Cerebellum (tissue), 4 donors: ENCODE measurements at places on chromosomes 6 and 20.

DNA sequence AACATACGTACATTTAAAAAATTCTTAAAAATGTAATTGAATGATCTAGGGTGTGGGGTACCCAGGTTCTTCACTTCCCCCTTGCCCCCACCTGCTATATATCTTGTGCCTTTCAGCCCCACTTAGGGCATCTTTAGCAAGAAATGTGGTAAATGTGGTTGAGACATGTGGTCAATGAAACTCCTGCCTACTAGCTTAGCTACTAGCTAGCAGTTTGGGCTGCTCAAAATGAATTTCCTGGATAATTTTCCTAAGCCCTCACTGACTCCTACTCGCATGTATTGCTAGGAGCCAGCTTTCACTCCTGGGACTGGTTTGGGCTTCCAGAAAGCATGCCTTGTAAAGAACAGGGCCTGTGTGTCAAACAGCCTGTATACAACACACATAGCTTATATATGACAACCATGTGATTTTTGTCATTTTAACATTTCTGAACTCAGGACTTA lies 257.3 kb downstream of the ATXN1 start:
- DNase-seq = no peak

DNA sequence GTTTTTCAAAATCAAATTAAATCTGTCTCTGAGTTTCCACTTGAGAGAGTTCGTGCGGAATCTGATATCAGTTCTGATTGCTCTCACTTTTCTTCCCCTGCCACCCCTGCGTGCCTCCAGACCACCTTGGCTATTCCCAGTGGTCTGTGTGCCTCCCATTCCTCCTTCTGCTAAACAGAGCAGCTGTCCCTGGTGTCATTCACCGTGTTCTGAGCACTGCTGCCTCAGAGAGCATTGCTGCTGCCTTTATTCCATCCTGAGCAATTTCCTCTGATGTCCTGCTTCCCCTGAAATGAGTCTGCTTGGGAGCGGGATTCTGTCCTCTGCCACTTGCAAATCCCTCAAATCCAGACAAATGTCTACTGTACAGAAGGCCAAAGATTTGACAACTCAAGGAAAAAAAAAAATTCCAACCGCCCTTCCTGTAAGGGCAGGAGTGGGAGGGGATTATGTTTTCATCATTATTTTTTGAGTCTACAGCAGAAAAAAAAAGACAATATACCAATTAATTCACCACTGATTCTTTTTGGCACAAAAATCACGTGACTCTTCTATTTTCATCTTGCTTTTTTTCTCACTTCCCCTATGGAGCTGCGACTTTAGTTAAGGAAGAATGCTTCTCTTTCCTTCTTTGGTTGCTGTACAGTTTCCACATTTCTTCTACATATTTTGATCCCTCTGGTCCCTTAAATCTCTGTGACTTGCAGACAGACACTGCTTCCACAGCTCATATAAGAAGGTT lies 833.0 kb downstream of the EPHA7 start:
- DNase-seq = no peak

DNA sequence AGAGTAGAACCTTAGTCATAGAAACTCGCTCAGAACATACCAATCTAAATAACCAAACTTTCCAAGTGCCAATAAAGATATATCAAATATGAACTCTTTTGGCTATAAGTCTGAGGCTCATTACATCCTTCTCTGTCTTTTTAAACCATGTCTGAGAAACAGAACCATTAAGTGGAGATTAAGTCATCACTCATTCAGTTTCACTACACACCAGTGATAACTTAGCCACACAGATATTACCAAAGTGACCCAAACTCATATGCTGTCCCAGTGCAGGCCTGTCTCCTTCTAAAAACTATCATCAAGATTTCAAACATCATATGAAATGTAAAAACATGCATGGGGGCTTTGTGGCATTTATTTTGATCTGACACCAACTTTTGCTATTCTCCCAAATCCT lies 12.0 kb downstream of the GCLC start:
- DNase-seq = no peak

DNA sequence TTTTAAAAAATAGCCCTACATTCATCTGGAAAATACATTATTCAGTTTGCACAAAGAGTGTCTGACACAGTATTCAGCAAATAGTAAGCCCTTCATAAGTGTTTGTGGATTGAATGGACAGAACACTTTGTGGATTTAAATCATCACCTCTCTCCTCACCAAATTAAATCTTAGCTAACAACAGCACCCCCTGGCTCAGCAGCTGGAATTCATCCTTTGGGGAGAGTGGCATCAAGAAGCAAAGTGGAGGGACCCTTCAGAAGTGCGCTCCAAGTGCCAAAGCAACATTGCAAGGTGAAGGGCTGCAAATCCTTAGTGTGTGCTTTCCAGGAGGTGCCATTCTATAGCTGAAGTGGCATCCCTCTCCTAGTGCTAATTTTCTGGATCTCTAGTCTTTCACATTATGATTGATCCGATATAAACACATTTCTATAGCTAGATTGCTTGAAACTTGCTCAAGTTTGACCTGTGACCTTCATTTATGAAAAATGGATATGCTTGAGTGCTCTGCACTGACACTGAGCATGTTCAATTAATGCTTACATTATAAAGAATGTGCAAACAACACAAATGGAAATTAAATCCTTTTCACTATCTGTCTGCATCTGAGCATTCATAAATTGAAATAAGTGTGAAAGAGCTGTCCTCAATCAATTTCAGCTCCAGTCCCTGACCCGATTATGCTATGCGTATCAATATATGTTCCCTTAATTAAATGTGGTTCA lies 891.7 kb downstream of the C6orf118 start:
- no peak for DNase-seq

- no peak for DNase-seq
Measured at GRCh38 chr20:6711951-6712649, 55.4 kb upstream of the BMP2 start.
